ENCODE measurements at places on chromosomes 5 and 9. TPM values are rescaled to one million over a fixed set of nuclear protein-coding genes. Genes with fewer than 3 reads are reported as not detected.
A peak's percentile ranks its signal among the peaks of the same experiment; 100 is the strongest.

The SLC27A6 gene
- total RNA-seq: not detected

The IFNA2 gene
- total RNA-seq: not detected

DNA sequence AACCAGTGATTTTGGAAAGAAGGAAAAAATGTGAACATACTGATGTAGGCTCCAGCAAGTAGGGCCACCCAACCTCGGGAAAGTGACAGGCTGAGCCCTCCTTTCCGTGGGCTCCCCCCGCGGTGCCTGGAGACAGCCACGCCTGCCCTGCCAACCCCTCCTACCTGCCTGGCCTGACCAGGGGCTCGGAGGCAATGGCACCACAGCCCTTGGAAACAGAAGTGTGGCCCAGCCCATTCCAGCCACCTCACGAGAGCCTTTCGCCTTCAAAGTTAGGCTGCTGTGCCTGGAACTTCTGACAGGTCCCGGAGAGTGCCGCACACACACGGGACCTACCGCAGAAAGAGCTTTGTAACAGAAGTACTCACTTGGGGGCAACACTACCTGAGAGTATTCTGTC lies 49.5 kb upstream of the LRRC14B start:
- peaks cover 5% of the 10 kb centered on the region for H3K27me3 ChIP-seq
- no peak overlapping the region for H3K27ac ChIP-seq
- no peaks in the 10 kb centered on the region for H3K4me1 ChIP-seq
- peaks cover 2% of the 10 kb centered on the region for H3K36me3 ChIP-seq
- no peak for DNase-seq

- no peak for DNase-seq
- H3K27me3 ChIP-seq: peaks cover 15% of the 10 kb centered on the region
Observed at GRCh38 chr5:159765135-159765433, 151.2 kb upstream of the ADRA1B start.

The PCDHA1 gene
- not detected for total RNA-seq

DNA sequence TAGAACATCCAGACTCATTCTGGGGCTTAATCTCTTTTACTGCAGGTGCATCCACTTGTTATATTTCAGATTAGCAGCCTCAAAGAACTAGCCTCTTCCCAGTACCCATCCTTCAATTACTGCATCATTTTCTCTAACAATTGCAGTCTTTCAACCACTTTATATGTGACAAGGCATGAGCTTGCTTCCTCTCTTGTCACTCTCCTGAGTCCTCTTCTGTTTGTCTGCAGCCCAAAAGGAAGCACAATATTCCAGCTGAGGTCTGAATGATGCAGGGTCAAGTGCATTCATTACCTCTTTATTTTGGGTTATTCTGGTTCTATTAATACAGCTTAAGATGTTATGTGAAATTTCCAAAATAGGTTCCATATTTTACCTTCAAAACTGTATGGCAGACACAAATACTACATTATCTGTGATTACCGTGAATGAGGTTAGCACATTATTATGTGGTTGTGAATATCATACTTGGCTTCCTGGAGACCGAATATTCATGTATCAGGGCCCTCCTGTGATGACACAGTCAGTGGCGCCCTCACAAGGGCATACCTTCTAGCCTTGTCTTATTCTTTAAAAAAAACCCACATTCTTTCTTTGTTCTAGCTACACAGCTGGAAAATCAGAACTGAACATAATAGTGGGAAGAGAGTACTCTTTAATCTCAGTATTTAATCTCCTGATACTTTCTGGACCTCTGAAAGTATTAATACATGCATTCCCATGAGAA lies 323.8 kb downstream of the PDE4D start:
- H3K36me3 ChIP-seq: no peaks in the 10 kb centered on the region
- DNase-seq: no peak
- no peaks in the 10 kb centered on the region for H3K27me3 ChIP-seq
- H3K4me3 ChIP-seq: no peak overlapping the region
- peaks cover 2% of the 10 kb centered on the region for H3K4me1 ChIP-seq

DNA sequence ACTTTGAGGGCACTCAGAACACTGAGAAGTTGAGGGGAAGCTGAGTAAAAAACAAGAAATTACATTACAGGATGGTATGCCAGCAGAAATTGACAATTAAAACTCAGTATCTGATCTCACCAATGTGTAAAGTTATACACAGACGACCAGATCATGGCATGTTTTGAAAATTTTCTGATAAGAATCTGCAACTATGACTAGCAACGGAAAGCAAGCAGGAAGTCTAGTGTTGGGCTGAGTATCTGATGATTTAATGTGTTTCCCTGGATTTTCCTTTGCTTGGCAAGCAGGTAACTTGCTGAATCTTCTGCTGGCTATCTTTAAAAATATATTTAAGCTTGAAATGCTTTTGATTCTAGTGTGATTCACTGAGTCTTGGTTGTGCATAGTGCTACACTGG lies 5.2 kb upstream of the GCNT4 start:
- no peak for DNase-seq
- H3K4me3 ChIP-seq: no peak overlapping the region
- H3K4me1 ChIP-seq: peaks cover 78% of the 10 kb centered on the region
- H3K27me3 ChIP-seq: no peaks in the 10 kb centered on the region

The PCDHGA7 gene
- not detected for total RNA-seq

- DNase-seq: no peak
- H3K27ac ChIP-seq: peak overlapping the region; percentile 93
- H3K27me3 ChIP-seq: no peaks in the 10 kb centered on the region
- H3K36me3 ChIP-seq: peaks cover 16% of the 10 kb centered on the region
- peaks cover 56% of the 10 kb centered on the region for H3K4me1 ChIP-seq
- H3K4me3 ChIP-seq: peak overlapping the region; percentile 95
Observed at GRCh38 chr9:33166231-33167083, 679 bp downstream of the B4GALT1 start.

DNA sequence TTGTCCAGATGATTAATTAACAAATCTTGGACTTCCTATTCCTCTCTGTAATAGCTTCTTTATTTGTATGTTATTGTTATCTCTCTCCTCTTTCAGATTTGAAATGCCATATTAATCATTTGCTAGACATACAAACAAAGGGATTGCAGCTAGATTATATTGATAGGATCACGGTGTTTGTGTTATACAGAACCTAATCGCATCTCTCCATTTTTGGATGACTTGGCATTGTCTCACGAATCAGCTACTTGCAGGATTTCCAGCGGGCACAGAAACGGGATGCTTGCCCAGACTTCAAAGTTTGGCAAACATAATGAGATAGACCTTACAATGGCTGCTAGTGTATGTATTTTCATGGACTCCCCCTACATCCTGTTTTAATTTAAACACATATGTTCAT lies 368.1 kb downstream of the TLE4 start:
- H3K4me3 ChIP-seq: no peak overlapping the region
- no peaks in the 10 kb centered on the region for H3K27me3 ChIP-seq
- H3K27ac ChIP-seq: no peak overlapping the region
- no peaks in the 10 kb centered on the region for H3K36me3 ChIP-seq

- H3K27ac ChIP-seq: no peak overlapping the region
- peaks cover 3% of the 10 kb centered on the region for H3K27me3 ChIP-seq
- no peaks in the 10 kb centered on the region for H3K4me1 ChIP-seq
- no peaks in the 10 kb centered on the region for H3K36me3 ChIP-seq
- no peak for DNase-seq
Observed at GRCh38 chr5:130571076-130571475, 594.0 kb downstream of the HINT1 start.

The ENTPD2 gene
- not detected for total RNA-seq

The SLC6A19 gene
- total RNA-seq: not detected

- no peak for DNase-seq
- no peaks in the 10 kb centered on the region for H3K36me3 ChIP-seq
Observed at GRCh38 chr5:158492841-158493242, 606.9 kb downstream of the EBF1 start.

- no peak for DNase-seq
- H3K27me3 ChIP-seq: no peaks in the 10 kb centered on the region
- H3K27ac ChIP-seq: no peak overlapping the region
- H3K4me3 ChIP-seq: no peak overlapping the region
- no peaks in the 10 kb centered on the region for H3K4me1 ChIP-seq
Observed at GRCh38 chr5:28750251-28750650, 1711.9 kb upstream of the CDH9 start.

GRCh38 chr5:137128012-137128411 lies 371.1 kb downstream of the SPOCK1 start:
- DNase-seq: no peak
- H3K4me3 ChIP-seq: no peak overlapping the region
- no peak overlapping the region for H3K27ac ChIP-seq
- H3K4me1 ChIP-seq: no peaks in the 10 kb centered on the region

GRCh38 chr9:104783588-104783987 lies 19.7 kb downstream of the NIPSNAP3B start:
- H3K27me3 ChIP-seq: no peaks in the 10 kb centered on the region
- DNase-seq: no peak
- H3K27ac ChIP-seq: no peak overlapping the region
- no peaks in the 10 kb centered on the region for H3K36me3 ChIP-seq
- H3K4me1 ChIP-seq: no peaks in the 10 kb centered on the region

- no peak overlapping the region for H3K27ac ChIP-seq
- peaks cover 3% of the 10 kb centered on the region for H3K4me1 ChIP-seq
- no peak overlapping the region for H3K4me3 ChIP-seq
- no peak for DNase-seq
Observed at GRCh38 chr5:110072651-110073050, 382.9 kb downstream of the MAN2A1 start.

The NEUROG1 gene
- total RNA-seq: not detected

DNA sequence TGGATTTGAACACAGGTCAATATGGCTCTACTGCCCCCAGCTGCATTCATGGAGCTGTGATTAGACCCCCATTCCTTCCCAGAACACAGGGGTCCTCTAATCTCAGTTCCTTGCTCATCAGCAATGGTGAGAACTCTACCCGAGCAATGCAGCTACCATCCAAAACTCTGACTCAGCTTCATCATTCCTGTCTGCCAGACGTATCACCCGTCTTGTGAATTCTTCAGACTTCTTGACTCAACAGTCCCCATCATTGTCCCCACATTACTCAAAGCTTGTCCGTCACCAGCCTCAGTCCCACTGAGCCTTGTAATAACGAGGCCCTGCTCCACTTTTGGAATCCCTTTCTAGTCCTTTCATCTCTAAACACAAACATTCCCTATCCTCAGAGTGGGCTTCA lies 36.3 kb upstream of the STX17 start:
- peaks cover 5% of the 10 kb centered on the region for H3K36me3 ChIP-seq
- peaks cover 22% of the 10 kb centered on the region for H3K4me1 ChIP-seq
- H3K4me3 ChIP-seq: no peak overlapping the region
- H3K27me3 ChIP-seq: peaks cover 6% of the 10 kb centered on the region

The ANKRD31 gene
- 0.99 TPM for total RNA-seq

The LCNL1 gene
- total RNA-seq: not detected

GRCh38 chr9:124068251-124068650 lies 56.7 kb downstream of the LHX2 start:
- no peaks in the 10 kb centered on the region for H3K36me3 ChIP-seq
- H3K4me1 ChIP-seq: no peaks in the 10 kb centered on the region
- no peak for DNase-seq
- H3K4me3 ChIP-seq: no peak overlapping the region
- no peak overlapping the region for H3K27ac ChIP-seq
- H3K27me3 ChIP-seq: peaks cover 24% of the 10 kb centered on the region

DNA sequence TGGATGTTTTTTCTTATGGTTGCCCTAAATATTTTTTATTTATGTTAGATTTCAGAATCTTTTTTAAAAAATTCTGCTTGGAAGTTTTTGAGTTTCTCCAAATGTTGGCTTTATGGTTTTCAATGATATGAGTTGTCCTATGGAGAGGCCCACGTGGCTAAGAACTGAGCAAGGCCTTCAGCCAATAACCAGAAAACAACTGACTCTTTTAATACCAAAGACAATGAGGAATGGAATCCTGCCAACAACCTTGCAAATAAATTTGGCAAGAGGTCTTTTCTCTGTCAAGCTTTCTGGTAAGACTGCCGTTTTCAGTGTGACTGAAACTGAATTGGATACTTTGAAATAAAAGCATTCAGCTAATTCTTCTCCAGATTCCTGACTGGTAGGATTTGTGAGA lies 1740.1 kb upstream of the WWC1 start:
- no peaks in the 10 kb centered on the region for H3K36me3 ChIP-seq
- H3K4me1 ChIP-seq: no peaks in the 10 kb centered on the region
- H3K27me3 ChIP-seq: no peaks in the 10 kb centered on the region

GRCh38 chr5:94932259-94932658 lies 313.8 kb downstream of the SLF1 start:
- peaks cover 3% of the 10 kb centered on the region for H3K27me3 ChIP-seq
- H3K36me3 ChIP-seq: no peaks in the 10 kb centered on the region
- no peak for DNase-seq
- no peak overlapping the region for H3K4me3 ChIP-seq
- H3K27ac ChIP-seq: no peak overlapping the region
- H3K4me1 ChIP-seq: no peaks in the 10 kb centered on the region

GRCh38 chr9:130854092-130854491 lies 19.0 kb downstream of the ABL1 start:
- H3K4me3 ChIP-seq: no peak overlapping the region
- peaks cover 5% of the 10 kb centered on the region for H3K4me1 ChIP-seq
- no peaks in the 10 kb centered on the region for H3K27me3 ChIP-seq
- no peak overlapping the region for H3K27ac ChIP-seq
- H3K36me3 ChIP-seq: peaks cover 3% of the 10 kb centered on the region
- DNase-seq: no peak

The LECT2 gene
- total RNA-seq: not detected

- no peaks in the 10 kb centered on the region for H3K27me3 ChIP-seq
- no peak for DNase-seq
- no peak overlapping the region for H3K4me3 ChIP-seq
- no peaks in the 10 kb centered on the region for H3K4me1 ChIP-seq
Observed at GRCh38 chr9:82419696-82420486, 431.3 kb downstream of the SPATA31D1 start.

The PDE8B gene
- total RNA-seq: 0.16 TPM

- H3K27ac ChIP-seq: no peak overlapping the region
- no peaks in the 10 kb centered on the region for H3K36me3 ChIP-seq
- H3K27me3 ChIP-seq: no peaks in the 10 kb centered on the region
Observed at GRCh38 chr5:111548992-111549649, 36.8 kb upstream of the STARD4 start.

GRCh38 chr5:94471521-94471920 lies 146.9 kb downstream of the KIAA0825 start:
- no peaks in the 10 kb centered on the region for H3K36me3 ChIP-seq
- no peak overlapping the region for H3K4me3 ChIP-seq
- H3K4me1 ChIP-seq: no peaks in the 10 kb centered on the region

The TXNDC8 gene
- total RNA-seq: not detected

The MSMP gene
- total RNA-seq: 0.94 TPM

DNA sequence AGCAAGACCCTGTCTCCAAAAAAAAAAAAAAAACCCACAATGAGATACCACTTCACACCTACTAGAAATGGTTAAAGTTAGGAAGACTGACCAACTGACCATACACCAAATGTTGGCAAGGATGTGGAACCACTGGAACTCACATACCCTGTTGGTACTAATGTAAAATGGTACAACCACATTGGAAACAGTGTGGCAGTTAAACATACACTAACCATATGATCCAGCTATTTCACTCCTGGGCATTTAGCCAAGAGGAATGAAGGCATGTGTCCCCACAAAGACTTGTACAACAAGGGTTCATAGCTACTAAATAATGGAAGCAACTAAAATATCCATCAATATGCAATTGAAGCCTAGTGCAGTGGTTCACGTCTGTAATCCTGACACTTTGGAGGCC lies 21.3 kb downstream of the NAIF1 start:
- no peaks in the 10 kb centered on the region for H3K27me3 ChIP-seq
- peaks cover 10% of the 10 kb centered on the region for H3K4me1 ChIP-seq
- H3K27ac ChIP-seq: no peak overlapping the region
